ENCODE measurements at places on chromosomes 6 and 20.

DNA sequence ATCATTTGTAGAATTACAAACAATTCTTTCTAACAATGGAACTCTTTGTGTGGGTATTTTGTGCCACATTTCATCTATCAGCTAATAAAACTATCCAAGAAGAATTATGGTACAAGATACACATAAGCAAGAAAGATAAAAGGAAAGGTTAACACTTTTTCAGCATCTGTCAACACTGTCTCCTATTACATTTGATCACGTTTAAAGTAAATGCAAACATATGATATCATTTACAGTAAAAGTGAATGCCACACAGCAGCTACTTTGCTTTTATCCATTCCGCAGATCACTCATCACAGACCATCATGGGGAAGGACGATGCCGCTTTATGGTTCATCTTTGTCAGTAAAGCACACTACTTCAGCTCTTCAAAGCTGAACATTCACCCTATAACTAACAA lies 456.4 kb upstream of the MANEA start:
- DNase-seq, result no peak

- DNase-seq, result no peak
Observed at GRCh38 chr6:11732036-11732631, 46.5 kb downstream of the ADTRP start.

GRCh38 chr20:35968930-35969329 lies 540 bp downstream of the CNBD2 start:
- DNase-seq, result no peak

- no peak for DNase-seq
Observed at GRCh38 chr6:146914489-146915483, 289.4 kb upstream of the STXBP5 start.

DNA sequence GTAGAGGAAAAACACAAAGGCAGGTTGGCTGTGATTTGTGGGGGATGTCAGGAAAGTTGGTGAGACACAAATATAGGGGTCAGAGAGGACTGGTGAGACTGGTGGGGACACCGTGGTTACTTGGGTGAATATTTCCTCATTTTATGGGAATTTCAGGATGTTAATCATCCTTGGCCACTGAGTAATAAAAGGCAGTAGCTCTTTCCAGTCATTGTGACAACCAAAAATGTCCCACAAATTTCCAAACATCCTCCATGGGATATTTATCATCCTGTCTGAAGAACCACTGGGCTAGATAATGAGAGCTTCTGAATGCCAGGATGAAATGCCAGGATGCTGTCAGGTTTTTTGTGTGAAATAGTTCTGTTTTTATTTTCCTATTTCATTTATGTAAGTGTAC lies 374.1 kb downstream of the CD109 start:
- DNase-seq, result no peak

DNA sequence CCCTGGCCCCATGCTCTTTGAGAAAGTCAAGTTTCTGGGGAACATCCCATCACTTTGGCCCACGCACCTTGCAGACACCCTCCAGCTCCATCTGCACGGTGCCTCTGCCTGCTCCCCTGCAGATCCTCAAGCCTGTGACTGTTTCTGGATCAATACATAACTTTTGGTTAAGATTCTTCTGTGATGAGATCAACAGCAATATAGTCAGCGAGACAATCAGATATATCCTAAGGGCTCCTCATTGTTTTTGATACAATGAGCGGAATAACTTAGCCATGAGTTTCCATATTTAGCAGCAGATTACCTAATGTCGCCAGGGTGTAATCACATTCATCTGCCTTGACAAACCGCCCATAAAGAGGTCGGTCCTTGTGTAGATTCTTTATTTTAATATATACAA lies 109.3 kb upstream of the MTHFD1L start:
- DNase-seq, result no peak

- no peak for DNase-seq
Observed at GRCh38 chr6:5786969-5787720, 219.6 kb downstream of the NRN1 start.

DNA sequence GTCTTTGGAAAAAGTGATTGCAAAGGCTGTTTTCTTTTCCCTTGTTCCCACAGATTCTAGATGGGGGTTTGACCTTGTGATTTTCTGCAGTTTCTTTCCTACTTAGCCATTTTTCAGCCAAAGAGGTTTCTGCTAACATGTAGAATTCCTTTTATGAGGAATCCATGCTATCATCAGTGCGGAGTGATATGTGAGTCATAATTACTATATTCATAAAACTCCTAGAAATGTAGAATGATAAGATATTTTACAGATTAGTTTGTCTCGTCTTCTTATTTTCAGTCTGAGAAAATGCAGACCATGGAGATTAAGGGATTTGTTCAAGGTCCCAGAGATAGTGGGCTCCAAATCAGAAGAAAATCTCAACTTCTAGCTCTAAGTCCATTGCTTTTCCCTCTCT lies 98.6 kb downstream of the KCNQ5 start:
- DNase-seq, result no peak

DNA sequence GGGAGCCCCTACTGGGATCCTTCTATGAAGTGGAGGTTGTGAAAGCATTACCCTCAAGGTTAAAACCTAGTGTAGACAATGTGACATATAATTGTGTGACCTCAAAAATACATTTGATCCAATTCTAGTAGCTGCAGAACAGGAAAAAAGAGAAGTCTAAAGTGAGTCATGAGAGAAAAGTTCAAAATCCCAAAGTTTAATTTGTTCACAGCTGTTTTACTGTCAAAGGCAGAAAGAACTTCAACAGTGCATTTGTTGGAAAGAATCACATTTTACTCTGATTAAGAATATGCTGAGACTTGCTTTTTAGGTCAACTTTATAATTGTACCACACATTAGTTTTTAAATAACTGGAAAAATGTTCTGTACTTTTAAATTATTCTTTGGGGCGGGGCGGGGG lies 1027.4 kb upstream of the FLRT3 start:
- DNase-seq, result no peak

DNA sequence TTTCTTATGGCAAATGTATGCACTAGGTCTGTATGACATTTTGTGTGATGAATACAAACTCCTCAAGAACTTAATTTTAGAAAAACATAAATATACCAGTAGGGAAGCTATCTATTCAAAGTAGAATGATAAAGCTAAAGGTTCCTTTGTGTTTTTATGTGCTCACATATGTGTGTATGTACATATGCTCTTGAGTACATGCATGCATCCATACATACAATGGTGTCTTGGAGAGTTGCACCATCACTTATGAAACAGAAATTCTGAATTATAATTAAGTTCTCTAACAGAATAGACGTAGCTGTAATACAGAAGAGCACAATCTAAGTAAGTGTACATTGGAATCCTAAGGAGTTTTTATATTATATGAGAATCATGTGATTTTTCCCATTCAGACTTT lies 2.3 kb downstream of the NKAIN2 start:
- no peak for DNase-seq

DNA sequence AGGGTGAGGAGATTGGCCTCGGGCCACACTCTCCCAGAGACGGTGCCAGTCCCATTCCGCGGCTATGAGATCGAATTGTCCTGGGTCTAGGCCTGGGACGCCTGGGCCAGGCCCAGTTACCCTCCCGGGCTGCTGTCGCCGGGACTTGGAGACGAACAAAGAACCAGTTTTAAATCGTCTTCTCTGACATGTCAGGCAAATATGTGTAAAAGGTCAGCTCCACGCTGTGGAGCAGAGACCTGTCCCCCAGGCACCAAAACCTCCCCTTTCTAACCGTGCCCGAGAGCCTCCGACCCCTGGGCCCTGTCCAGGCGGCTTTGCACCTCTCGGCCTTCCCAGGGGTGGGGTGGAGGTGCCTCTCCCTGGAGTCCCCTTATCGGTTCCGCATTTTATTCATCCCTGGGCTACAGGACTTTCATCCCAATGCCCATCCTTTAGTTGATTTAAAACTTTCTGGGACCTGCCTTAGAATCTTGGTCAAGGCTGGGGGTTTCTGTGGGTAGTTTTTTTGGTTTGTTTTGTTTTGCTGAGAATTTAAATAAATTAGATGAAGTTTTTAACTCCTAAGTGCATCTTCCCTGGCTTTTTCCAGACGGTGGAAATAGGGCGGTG lies 5.8 kb upstream of the TFAP2A start:
- DNase-seq, result no peak

DNA sequence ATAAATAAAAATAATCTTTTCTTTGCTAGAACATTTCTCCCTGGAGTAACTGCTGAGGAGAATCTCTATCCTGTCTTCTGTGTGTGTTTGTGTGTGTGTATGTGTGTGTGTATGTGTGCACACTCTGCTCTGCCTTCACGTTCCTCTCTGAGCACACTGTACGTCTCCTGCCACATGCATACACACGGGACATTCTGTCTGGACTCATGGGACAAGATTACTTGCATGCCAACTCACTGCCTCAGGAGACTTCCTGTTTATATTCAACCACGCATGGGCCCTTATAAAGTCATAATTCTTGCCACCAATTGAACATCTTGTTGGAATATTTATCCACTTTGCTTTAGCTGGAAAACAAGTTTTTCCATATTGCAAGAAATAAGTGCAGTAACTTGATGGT lies 930.6 kb downstream of the KIF16B start:
- no peak for DNase-seq

GRCh38 chr6:61555993-61556392 lies 730.0 kb downstream of the KHDRBS2 start:
- no peak for DNase-seq

DNA sequence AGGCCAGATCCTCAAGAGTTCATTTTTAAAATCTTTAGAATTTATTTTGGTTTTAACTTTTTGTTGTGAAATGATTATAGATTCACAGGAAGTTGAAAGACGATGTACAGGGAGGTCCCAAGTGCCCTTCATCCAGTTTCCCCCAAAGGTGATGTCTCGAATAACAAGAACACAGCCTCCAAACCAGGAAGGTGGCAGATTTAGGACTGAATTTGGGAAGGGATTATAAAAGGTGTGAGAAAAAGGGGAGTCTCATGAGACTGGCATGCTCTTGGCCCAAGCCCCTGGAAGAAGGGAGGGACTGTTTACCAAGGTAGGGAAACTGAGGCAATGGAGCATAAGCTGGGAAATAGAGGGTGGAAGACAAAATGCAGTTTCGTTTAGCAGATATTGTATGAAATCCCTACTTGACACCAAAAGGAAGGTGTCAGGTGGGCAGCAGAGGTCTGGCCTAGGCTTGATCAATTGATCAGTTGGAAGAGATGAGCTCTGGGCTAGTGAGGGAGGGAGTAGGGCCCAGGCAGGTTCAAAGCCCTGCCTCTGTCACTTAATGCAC lies 81.2 kb downstream of the BMP7 start:
- DNase-seq, result no peak

DNA sequence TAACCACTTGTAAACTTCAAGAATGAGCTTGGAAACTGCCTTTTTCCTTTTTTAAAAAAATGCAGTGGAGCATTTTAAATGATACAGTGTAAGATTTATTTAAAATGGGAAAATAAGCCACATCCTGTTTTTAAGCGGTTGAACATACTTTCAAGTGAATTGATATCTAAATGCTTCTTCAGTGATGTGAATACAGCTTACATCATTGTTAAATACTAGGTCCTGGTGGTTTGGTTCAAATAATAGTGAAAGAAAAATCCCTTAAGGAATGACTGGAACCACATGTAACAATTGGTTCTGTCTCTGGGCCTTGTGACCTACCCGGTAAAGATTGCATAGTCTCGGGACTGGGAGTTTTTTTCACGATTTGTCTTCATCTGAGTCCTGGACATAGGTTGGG lies 44.2 kb downstream of the BMP6 start:
- DNase-seq, result no peak

GRCh38 chr20:13170771-13171170 lies 50.3 kb upstream of the ISM1 start:
- DNase-seq, result no peak

- DNase-seq, result no peak
Observed at GRCh38 chr20:62358171-62359042, 8.7 kb downstream of the LAMA5 start.

DNA sequence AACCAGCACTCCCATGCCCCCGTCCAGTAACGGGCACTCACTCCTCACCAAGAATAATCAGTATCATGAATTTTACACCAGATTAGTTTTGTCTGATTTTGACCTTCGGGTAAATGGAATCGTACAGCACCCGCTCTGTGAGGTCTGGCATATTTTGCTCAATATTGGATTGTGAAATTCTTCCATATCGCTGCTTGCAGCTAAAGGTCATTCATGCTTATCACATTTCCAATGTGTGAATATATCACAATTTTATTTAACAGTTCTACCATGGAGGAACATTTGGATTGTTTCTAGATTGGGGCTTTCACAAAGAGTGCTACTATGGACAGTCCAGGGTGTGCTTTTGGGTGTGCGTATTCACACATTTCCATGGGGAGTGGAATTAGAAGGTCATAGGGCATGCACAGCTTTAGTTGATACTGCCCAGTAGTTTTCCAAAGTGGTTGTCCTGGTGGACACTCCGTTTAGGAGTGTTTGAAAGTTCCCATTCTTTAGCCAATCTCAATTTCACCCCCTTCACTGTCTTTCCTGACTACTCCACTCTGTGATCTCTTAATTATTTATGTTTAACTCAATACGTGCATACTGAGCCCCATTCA lies 86.6 kb downstream of the ISM1 start:
- DNase-seq, result no peak

DNA sequence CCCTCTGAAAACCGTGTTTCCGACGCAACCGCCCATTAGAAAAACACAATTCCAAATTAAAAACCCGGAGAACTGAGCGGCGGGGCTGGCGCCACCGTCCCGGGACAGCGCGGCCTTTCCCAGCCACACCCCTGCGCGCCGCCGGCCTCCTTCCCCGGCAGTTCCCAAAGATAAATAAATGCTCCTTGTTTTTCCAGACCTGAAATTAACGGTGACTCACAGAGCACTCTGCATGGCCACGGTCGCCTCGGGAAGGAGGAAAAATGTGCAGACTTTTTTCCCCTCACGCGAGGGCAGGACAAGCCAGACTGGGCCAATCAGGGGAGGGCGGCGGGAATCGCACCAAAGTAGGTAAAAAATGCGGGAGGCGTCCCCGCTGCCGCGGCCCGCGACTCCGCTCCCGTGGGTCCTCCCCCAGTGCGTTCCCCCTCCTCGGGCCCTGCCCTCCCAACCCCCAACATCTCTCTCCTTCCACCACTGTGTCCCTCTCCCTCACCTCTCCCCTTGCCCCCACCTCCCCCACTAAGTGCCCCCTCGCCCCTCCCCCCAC lies 828 bp upstream of the DSTN start:
- no peak for DNase-seq

All from NCI-H2081 treated with DMSO at 0.1 percent for 48 hours (cell line).